ENCODE measurements at places on chromosomes 11 and 22. TPM values are rescaled to one million over a fixed set of nuclear protein-coding genes. Genes with fewer than 3 reads are reported as not detected.

GRCh38 chr11:132028380-132029240 is 658.2 kb downstream of the NTM start:
- H3K27me3 ChIP-seq = peaks cover 2% of the 10 kb centered on the region
- H3K4me3 ChIP-seq = no peak overlapping the region
- H3K4me1 ChIP-seq = no peaks in the 10 kb centered on the region
- DNase-seq = peak; percentile 70

The ACR gene
- total RNA-seq = not detected

- peaks cover 2% of the 10 kb centered on the region for H3K27me3 ChIP-seq
- no peaks in the 10 kb centered on the region for H3K36me3 ChIP-seq
- H3K27ac ChIP-seq = peak overlapping the region; percentile 33
- no peak overlapping the region for H3K4me3 ChIP-seq
These were observed 168.8 kb downstream of the RCN1 start for GRCh38 chr11:32259641-32260081.

DNA sequence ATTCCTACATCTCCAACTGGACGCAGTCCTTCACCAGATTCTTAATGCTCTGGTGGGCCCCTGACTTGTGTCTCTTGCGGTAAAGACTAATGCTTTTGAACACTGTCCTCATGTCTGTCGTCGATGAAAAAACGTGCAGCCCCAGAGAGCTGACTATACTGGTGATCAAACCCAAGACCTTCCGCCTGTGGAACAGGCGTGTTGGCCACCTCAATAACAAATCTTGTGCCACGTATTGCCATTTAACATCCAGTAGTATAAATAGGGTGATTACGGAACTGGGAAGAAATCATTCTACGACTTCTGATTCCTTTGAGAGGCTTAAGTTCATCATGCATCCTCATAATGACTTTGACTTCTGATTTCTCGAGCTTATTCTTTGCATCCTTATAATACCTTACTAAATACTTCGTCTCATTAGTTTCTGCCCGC is 45.6 kb downstream of the OR4D9 start:
- no peak for DNase-seq
- H3K27me3 ChIP-seq = peaks cover 32% of the 10 kb centered on the region
- H3K36me3 ChIP-seq = no peaks in the 10 kb centered on the region
- H3K4me1 ChIP-seq = peaks cover 4% of the 10 kb centered on the region
- peak overlapping the region; percentile 78 for H3K27ac ChIP-seq

DNA sequence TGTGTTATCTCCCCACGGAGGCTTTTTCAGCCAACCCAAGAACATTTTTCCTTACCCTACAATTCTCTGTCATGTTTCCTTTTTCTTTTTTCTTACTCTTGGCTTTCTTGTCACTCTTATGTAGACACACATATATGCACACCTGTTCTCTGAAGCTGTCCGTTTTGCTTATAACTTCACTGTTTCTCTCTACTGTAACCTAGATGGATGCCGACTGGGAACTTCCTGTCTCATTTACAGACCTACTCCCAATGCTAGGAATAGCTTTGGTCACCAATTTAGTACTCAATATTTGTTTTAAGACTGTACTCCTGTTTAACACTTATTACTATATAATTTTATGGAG is 9.9 kb upstream of the CASP12 start:
- no peaks in the 10 kb centered on the region for H3K4me1 ChIP-seq
- H3K36me3 ChIP-seq = no peaks in the 10 kb centered on the region
- H3K27ac ChIP-seq = no peak overlapping the region
- no peaks in the 10 kb centered on the region for H3K27me3 ChIP-seq

- DNase-seq = no peak
- H3K27ac ChIP-seq = no peak overlapping the region
- peaks cover 5% of the 10 kb centered on the region for H3K4me1 ChIP-seq
- H3K4me3 ChIP-seq = no peak overlapping the region
- H3K36me3 ChIP-seq = no peaks in the 10 kb centered on the region
These were observed 3.2 kb upstream of the MRPL23 start for GRCh38 chr11:1943977-1944376.

The CHST1 gene
- total RNA-seq = 59.2 TPM

- no peaks in the 10 kb centered on the region for H3K4me1 ChIP-seq
- H3K27ac ChIP-seq = no peak overlapping the region
- H3K36me3 ChIP-seq = no peaks in the 10 kb centered on the region
- DNase-seq = no peak
- H3K27me3 ChIP-seq = peaks cover 2% of the 10 kb centered on the region
- H3K4me3 ChIP-seq = no peak overlapping the region
These were observed 191.6 kb upstream of the PGR start for GRCh38 chr11:101321222-101321621.

DNA sequence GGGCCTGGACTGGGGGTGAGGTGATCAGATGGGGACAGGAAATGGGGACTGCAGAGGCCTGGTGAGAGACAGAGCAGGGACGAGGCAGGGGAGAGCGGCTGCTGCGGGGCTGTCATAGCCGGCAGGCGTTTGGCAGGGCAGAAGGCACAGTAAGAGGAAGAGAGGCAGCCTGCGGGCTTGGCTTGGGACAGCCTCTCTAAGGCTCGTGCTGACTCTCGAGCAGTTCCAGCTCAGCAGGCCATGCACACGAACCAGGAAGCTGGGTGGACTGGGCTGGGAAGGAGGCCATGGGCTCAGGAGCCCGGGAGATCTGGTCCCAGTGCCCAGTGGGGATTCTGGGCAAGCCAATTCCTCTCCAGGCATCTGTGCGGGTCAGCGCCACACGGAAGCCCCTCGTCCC is 19.6 kb upstream of the EIF3D start:
- H3K4me1 ChIP-seq = peaks cover 28% of the 10 kb centered on the region
- no peak overlapping the region for H3K4me3 ChIP-seq
- peak overlapping the region; percentile 3 for H3K27ac ChIP-seq
- peaks cover 10% of the 10 kb centered on the region for H3K27me3 ChIP-seq
- no peaks in the 10 kb centered on the region for H3K36me3 ChIP-seq
- peak; percentile 44 for DNase-seq

- no peaks in the 10 kb centered on the region for H3K36me3 ChIP-seq
- H3K4me3 ChIP-seq = no peak overlapping the region
- no peaks in the 10 kb centered on the region for H3K4me1 ChIP-seq
- H3K27ac ChIP-seq = no peak overlapping the region
- no peak for DNase-seq
These were observed 765 bp downstream of the BCO2 start for GRCh38 chr11:112176077-112176476.

GRCh38 chr22:42084874-42085273 is 5.4 kb downstream of the SMDT1 start:
- H3K27ac ChIP-seq = no peak overlapping the region
- peaks cover 4% of the 10 kb centered on the region for H3K4me1 ChIP-seq
- H3K36me3 ChIP-seq = peaks cover 11% of the 10 kb centered on the region
- peaks cover 2% of the 10 kb centered on the region for H3K27me3 ChIP-seq

DNA sequence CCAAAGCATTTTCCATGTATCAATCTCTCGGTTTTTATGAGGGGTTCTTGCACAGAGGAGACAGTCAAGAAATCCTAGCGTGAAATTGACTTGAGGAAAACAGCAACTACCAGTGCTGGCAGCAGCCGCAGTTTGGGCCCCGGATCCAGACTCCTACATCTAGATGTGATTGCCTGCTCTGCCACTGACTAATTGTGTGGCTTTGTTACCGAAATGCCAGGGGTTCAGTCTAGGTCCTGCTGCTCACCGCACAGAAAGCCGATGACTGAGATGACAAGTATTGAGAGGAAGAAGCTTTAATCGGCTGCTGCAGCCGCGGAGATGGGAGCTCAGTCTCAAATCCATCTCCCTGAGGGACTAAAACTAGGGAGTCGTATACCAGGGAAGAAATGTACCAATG is 8.2 kb upstream of the GLB1L3 start:
- H3K27ac ChIP-seq = no peak overlapping the region
- no peak for DNase-seq
- peaks cover 13% of the 10 kb centered on the region for H3K4me1 ChIP-seq
- no peak overlapping the region for H3K4me3 ChIP-seq
- H3K36me3 ChIP-seq = no peaks in the 10 kb centered on the region
- peaks cover 3% of the 10 kb centered on the region for H3K27me3 ChIP-seq

The FREY1 gene
- 0.78 TPM for total RNA-seq

The TMEM121B gene
- 44.1 TPM for total RNA-seq

DNA sequence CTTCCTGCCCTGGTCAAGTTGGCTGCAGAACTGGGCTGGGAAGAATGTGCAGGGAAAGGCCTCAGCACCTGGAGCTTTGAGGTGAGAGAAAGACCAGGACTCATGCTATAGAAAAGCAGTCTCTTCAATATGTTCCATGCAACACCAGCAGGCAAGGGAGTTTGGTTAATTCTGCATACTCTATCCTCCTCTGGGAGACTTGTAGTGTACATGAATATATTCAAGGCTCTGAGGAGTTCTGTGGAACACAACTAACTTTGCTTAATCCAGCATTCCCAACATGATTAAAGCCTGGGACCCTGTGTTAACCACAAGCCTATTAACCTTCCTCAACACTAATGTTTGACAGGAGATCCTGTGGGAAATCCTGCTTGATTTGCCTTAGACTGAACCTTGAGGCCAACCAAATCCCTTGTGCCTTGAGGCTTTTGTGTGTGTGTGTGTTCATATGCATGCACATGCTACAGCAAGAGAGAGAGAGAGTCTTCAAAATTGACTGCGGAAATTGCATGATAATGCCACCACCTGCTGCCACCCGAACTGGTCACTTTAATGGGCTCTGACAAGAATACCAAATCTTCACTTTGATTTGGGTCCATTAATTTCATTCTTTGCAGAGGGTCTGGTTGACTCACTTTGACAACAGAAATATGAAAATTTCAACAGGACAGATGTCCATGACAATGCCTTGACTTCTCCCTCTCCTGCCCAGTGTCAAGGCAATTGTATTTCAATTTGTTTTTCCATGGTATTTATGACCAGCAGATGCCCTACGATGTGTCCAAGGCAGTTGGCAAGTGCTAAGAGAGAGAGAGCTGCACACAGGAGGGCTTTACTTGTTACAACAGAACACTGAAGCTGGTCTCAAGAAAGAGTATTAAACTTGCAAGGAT is 238.2 kb upstream of the ZBED5 start:
- H3K4me3 ChIP-seq = no peak overlapping the region
- H3K27ac ChIP-seq = no peak overlapping the region
- H3K36me3 ChIP-seq = peaks cover 12% of the 10 kb centered on the region
- H3K27me3 ChIP-seq = peaks cover 4% of the 10 kb centered on the region
- H3K4me1 ChIP-seq = peaks cover 7% of the 10 kb centered on the region

DNA sequence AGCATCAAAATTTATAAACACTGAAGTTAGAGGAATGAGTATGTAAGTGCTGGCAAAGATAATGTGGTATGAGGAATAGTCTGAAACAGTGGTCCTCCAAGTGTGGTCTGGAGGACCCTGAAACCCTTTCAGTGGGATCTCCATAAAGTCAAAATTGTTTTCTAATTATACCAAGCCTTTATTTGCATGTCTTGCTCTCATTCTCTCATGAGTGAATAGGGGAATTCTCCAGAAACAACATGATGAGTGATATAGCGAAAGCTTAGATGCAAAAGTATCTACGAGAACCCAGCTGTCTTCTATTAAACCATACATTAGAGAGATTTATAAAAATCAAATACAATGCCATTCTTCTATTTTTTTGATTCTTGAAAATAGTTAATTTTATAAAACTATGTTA is 145.0 kb upstream of the RAG2 start:
- no peak overlapping the region for H3K27ac ChIP-seq
- no peak for DNase-seq
- H3K36me3 ChIP-seq = no peaks in the 10 kb centered on the region

DNA sequence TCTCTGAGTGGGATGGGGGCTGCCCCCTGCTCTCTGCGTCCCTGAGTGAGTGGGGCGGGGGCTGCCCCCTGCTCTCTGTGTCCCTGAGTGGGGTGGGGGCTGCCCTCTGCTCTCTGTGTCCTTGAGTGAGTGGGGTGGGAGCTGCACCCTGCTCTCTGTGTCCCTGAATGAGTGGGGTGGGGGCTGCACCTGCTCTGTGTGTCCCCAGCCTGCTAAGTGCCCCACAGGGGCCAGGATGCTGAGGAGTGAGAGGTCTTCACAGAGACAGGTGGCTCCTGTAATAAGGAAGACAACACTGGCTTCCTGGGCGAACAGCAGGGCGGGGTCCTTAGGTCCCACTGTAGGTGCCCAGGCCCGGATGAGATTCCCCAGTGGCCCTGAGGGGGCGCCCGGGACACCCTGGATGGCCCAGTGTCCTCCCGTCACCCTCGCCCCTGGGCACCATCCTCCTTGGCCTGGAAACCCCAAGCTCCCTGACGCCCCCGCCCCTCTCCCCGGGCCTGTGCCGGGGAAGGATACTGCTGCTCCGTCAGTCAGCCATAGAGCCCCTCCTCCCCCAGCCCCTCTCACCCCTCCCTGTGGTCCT is 3.8 kb upstream of the CCDC188 start:
- no peak overlapping the region for H3K27ac ChIP-seq
- H3K4me3 ChIP-seq = no peak overlapping the region

The CRYBA4 gene
- total RNA-seq = not detected

The MMP13 gene
- total RNA-seq = not detected

GRCh38 chr11:107666911-107667613 is 44.8 kb downstream of the SLN start:
- no peaks in the 10 kb centered on the region for H3K36me3 ChIP-seq
- H3K4me1 ChIP-seq = no peaks in the 10 kb centered on the region
- H3K27me3 ChIP-seq = peaks cover 2% of the 10 kb centered on the region
- no peak overlapping the region for H3K27ac ChIP-seq
- DNase-seq = no peak

- H3K27ac ChIP-seq = no peak overlapping the region
- H3K4me1 ChIP-seq = peaks cover 19% of the 10 kb centered on the region
- H3K4me3 ChIP-seq = no peak overlapping the region
- DNase-seq = peak; percentile 69
- peaks cover 7% of the 10 kb centered on the region for H3K27me3 ChIP-seq
These were observed 38.7 kb upstream of the RCN1 start for GRCh38 chr11:32052215-32052614.

DNA sequence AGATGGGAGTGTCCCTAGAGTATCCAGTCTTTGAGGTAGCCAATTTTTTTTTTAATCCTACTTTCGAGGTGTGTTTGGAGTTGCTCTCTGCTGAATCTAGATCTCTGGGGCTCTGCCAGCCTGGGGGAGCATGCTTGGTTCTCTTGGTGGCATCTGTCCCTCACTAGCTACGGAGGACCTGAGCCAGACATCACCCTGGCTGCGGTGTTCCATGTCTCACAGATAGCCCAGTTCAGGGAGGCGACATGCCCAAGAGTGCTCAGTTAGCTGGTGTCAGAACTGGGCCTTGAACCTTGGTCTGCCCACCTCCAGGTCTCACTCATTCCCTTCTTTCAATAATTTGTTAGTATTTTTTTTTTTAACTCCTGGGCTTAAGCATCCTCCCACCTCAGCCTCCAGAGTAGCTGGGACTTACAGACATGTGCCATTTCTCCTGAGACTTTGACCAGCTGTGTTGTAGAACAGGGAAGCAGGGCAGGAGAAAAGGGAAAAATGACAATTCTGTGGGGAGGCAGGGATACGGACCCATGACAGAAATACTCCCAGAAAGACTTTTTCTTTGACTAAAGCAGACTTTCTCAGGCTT is 621 bp downstream of the HMOX1 start:
- peak overlapping the region; percentile 69 for H3K27ac ChIP-seq
- H3K4me3 ChIP-seq = peak overlapping the region; percentile 85
- H3K4me1 ChIP-seq = peaks cover 21% of the 10 kb centered on the region
- no peaks in the 10 kb centered on the region for H3K36me3 ChIP-seq

- H3K36me3 ChIP-seq = no peaks in the 10 kb centered on the region
- no peaks in the 10 kb centered on the region for H3K4me1 ChIP-seq
- no peak overlapping the region for H3K27ac ChIP-seq
- H3K4me3 ChIP-seq = no peak overlapping the region
- no peak for DNase-seq
These were observed 793.3 kb downstream of the CNTN5 start for GRCh38 chr11:99814021-99814420.

All from glutamatergic neuron (in vitro differentiated cells).